Mesendoderm (in vitro differentiated cells): ENCODE measurements at places on chromosomes 2 and 18.

DNA sequence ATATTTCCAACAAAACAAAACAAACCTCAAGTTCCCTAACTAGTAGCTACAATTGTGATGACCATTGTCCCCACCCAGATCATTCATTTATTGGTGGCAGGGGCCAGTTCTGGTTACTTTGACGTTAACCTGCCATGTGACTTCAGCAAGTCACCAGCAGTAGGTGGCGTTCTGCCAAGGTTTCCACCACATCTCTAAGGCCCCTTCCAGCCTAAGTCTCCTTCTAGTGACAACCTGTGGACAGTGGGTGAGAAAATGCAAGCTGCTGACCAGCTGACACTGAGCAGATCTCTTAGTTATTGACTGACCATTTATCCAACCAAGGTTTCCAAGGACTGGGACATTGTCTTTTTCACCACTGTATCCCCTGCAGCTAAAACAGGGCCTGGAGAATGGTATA, 98.4 kb downstream of the GPR39 start:
- H3K36me3 ChIP-seq = no peaks in the 10 kb centered on the region
- H3K4me1 ChIP-seq = no peaks in the 10 kb centered on the region
- no peaks in the 10 kb centered on the region for H3K27me3 ChIP-seq
- H3K27ac ChIP-seq = no peak overlapping the region
- DNase-seq = peak; percentile 24

DNA sequence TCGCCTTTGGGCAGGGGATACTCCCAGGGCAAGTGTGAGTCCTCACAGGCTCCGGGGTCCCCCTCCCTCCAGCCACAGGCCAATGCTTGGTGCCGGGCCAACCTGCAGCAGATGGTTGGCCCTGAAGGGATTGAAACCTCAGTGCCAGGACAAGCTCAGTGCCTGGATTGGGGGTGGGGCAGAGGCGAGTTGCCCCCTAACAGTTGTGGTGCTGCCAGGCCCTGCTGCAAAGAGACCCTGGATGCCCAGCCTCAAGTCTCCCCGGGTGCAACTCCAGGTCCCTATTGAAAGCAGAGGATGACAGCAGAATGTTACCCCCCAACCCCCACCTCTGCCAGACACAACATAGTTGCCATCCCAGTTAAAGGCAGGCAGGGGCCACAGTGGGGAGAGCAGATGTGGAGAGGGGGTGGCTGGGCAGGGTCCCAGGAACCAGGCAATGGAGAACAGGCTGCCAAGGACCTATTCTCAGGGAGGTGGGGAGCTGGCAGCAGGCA, 9.5 kb upstream of the RNF103 start:
- no peak for DNase-seq
- no peaks in the 10 kb centered on the region for H3K4me1 ChIP-seq
- no peak overlapping the region for H3K27ac ChIP-seq

GRCh38 chr2:166170356-166170755, 42.5 kb upstream of the SCN1A start:
- H3K4me3 ChIP-seq = no peak overlapping the region
- H3K27me3 ChIP-seq = no peaks in the 10 kb centered on the region

GRCh38 chr2:69459936-69460335, 22.7 kb upstream of the NFU1 start:
- H3K4me1 ChIP-seq = no peaks in the 10 kb centered on the region
- H3K27ac ChIP-seq = no peak overlapping the region
- no peak overlapping the region for H3K4me3 ChIP-seq
- DNase-seq = no peak
- peaks cover 3% of the 10 kb centered on the region for H3K36me3 ChIP-seq

GRCh38 chr18:44869533-44869932, 188.8 kb downstream of the SETBP1 start:
- no peak overlapping the region for H3K4me3 ChIP-seq
- DNase-seq = peak; percentile 92
- H3K27ac ChIP-seq = no peak overlapping the region
- H3K4me1 ChIP-seq = peaks cover 3% of the 10 kb centered on the region
- no peaks in the 10 kb centered on the region for H3K27me3 ChIP-seq

DNA sequence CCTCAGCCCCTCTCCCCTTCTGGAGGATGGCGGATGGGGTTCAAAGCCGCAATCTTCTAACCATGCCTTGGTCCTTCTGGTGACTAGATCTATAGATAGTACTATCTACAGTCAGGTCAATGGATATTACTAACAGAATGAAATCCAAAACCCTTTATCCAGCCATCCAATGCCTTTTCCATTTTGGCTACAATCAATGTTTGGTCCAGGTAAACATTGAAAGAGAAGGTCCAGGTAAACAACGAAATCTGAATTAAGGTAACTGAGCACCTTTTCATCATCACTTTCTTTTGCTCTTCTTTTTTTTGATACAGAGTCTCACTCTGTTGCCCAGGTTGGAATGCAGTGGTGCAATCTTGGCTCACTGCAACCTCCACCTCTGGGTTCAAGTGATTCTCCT, 9.7 kb downstream of the PPP4R3B start:
- H3K4me1 ChIP-seq = no peaks in the 10 kb centered on the region
- H3K27ac ChIP-seq = no peak overlapping the region
- no peak for DNase-seq
- no peaks in the 10 kb centered on the region for H3K27me3 ChIP-seq

DNA sequence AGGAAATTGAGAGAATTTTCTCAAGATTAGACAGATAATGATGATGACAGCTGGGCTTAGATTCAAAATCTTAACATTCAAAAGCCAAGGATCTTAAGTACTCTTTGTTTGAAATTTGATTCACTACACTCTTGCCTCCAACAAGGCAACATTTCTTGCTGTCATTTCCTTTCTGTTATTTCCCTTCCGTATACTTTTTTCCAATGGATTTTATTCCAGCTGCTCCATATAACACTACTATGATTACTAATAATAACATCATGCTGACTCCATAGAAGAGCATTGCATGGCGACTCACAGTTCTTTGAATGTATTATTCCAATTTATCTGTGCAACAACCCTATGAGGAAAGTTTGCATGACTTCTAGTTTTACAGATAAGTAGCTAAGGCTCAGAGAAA, 33.9 kb upstream of the CCDC102B start:
- no peaks in the 10 kb centered on the region for H3K36me3 ChIP-seq
- no peak overlapping the region for H3K27ac ChIP-seq
- no peak overlapping the region for H3K4me3 ChIP-seq
- no peaks in the 10 kb centered on the region for H3K4me1 ChIP-seq
- H3K27me3 ChIP-seq = no peaks in the 10 kb centered on the region
